GM03348 (cell line): ENCODE measurements at places on chromosomes 1 and 21.

DNA sequence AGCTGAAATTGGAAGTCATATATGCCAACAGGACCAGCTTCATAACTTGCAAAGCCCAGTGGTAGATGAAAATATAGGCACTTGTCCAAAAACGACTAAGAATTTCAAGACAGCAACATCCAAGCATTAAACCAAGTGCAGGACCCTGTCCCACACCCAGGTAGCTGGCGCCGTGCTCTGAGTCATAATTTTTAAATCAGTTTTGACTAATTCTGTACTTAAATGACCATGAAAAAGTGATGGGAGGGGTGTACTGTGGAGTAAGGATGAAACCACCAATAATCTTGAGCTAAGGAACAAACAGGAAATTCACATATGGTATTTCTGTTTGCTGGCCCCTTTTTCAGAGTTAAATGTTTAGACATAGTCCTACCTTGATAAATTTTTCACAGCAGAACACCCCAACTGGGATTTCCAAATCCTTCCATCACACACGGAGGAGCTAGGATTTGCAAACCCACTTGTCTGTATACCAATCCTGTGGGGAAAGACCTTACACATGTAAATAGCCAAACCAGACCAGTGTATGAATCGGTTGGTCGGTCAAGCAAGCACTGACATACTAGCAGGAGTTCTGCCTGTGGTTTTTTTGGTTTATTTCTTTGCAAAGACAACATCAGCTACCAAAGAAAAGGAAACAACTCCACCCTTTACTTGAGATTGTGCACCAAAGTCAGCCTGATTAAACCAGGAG is 235.7 kb upstream of the RAB4A start:
- DNase-seq = no peak

GRCh38 chr1:247639381-247639981 is 34.1 kb downstream of the OR2G3 start:
- DNase-seq = peak; percentile 28

- DNase-seq = no peak
Measured at GRCh38 chr1:22212400-22213233, 69.7 kb upstream of the WNT4 start.

- DNase-seq = peak; percentile 65
Measured at GRCh38 chr21:45248893-45249381, 38.8 kb downstream of the POFUT2 start.

- no peak for DNase-seq
Measured at GRCh38 chr21:25903607-25904006, 168.8 kb downstream of the GABPA start.

DNA sequence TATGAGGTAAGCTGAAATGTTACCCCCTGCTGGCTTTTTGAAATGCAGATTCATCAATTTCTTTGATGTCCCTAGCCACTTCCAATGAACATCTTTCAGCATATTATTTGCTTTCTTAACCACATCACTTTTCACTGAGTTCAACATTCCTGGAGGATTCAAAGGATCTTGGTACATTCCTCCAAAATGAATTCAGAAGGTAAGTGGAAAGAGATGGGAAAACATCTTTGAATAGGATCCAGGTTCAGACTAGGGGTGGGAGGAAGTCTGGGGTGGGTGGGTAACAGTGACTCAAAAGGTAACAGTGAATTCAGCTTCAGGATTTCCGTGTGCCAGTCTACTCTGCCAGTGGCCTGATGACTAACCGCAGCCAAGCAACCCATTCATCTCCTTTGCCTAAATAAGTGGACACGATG is 180.7 kb downstream of the ZC3H11B start:
- no peak for DNase-seq

DNA sequence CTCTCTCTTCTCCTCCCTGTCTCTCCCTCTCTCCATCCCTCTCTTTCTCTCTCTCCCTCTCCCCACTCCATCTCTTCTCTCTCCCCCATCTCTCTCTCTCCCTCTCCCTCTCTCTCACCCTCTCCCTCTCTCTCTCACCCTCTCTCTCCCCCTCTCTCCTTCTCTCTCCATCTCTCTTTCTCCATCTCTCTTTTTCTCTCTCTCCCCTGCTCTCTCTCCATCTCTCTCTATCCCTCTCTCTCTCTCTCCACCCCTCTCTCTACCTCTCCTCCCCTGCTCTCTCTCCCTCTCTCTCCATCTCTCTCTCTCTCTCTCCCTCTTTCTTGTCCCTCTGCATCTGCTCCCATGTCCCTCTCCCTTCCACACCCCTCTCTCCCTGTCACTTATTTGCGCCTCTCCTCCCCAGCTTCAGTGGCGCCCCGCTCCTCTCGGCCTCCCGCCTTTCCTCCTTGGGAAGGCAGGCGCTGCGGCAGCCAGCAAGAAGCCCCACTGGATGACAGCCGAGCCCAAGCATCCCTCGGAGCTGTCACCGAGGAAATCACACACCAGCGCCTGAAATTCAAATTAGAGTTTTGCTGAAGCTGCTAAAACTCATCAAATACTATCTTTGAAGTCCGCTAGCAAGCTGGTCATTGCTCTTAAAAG is 15.3 kb upstream of the EPHA8 start:
- DNase-seq = no peak

DNA sequence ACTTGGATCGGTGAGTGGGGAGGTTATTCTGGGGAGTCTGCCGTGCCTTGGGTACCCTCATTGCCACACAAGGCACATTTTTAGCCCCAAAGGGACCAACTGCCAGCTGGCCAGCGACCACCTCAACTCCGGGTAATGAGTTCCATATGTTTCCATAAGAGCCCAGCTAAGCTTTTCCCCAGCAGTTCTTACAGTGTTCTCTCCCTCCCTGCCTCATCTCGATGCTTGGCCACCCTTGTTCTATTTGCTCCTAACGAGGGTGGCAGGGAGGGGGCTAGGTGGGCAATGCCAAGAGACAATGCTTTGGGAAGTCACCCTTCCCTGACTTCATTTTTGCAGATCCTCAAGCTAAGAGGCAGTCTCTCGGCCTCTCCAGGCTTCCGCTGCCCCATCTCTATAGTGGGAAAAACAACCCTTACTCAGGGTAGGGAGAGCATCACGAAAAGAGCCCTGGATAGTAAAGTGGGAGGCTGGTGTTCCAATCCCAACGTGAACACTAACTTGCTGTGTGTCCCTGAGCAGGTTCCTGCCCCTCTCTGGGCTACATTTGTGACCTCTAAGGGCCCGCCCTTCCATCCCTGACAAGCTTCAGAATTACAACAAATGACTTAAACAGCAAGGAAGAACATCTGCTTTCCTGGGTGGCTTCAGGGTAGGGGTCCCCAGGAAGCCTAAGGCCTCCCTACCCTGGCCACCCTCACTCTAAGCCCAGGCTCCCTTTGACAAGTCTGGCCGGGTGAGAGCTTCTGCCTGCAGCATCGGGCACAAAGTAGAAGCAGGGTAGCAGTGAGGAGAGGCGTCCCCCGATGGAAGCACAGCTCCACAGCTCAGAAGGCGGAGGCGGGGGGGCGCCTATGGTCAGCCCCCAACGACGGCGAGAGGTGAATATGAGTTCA is 5.8 kb downstream of the ID3 start:
- no peak for DNase-seq

DNA sequence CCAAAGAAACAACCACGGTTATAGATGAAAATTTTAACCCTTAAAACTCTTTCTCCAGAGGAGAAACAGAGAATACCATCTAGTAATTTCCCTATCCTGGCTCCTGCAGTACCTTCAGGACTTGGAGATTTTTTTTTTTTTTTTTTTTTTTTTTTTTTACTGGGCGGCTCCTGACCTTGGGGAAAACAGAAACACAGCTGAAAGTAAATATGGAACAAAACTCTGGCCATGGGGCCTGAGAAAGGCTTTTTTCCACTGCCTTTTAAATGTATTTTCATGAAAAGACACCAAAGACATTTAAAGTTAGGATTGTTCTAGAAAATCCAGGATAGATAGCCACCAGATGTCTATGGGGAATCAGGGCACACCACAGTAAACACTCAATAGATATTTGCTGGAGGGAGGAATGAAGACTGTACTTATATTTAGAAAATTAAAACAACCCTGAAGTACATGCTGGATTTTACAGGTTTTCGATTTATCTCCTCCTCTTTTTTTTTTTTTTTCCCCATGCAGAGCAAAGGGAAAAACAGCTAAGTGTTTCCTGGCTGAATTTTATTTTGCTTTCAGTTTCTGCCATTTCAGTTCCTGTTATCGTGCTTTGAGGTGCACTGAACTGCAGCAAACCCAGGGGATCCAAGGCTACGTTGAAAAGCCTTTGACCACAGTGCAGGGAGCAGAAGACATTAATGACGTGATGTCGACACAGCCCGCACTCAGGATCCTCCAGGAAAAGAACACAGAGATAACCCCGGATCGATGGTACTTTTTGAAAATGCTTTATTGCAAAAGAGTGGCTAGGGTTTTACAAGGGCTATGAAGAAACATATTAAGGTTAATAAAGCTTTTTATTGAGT is 35.7 kb upstream of the CNN3 start:
- peak; percentile 38 for DNase-seq

- no peak for DNase-seq
Measured at GRCh38 chr1:93347334-93347899, 1.7 kb downstream of the DR1 start.
